Activated T-helper 1 cell treated with anti-CD3 and anti-CD28 coated beads, Interleukin-2, amount 50 U/mL, for 16 hours (primary cell): ENCODE measurements at places on chromosomes 3 and 15.

- no peak for DNase-seq
These were observed 322.8 kb downstream of the ZNF621 start for GRCh38 chr3:40847551-40847992.

DNA sequence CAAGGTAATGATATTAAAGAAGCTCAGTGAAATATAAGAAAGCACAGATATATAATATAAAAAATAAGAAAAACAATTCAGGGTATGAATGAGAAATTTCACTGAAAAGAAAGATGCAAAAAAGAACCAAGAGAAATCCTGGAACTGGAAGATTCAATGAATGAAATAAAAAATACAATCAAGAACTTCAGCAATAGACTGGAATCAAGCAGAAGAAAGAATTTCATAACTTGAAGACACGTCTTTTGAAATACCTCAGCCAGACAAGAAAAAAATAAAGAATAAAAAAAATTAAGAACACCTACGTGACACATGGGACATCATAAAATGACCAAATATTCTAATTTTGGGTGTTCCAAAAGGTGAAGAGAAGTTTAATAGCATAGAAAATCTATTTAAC is 104.6 kb upstream of the NEO1 start:
- DNase-seq = no peak

- no peak for DNase-seq
These were observed 14.4 kb upstream of the GNAI2 start for GRCh38 chr3:50221411-50222168.

DNA sequence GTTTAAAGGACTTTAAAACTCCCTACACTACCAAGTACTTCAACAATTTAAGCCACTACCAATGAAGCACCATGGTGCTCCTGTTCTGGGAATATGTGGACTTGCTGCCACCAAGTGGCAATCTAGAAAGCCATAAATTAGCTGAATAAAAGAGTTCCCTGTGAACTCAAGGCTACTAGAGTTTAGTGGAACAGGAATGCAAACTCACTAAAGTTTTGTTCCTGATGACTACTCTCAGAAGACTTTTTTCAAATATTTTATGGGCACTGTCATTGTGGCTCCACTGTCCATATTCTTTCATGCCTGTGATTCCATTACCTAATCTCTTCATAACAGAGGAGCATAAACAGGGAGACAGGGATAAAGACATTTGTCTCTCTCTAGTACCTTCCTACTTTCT is 63.9 kb downstream of the TMCC1 start:
- DNase-seq = no peak

DNA sequence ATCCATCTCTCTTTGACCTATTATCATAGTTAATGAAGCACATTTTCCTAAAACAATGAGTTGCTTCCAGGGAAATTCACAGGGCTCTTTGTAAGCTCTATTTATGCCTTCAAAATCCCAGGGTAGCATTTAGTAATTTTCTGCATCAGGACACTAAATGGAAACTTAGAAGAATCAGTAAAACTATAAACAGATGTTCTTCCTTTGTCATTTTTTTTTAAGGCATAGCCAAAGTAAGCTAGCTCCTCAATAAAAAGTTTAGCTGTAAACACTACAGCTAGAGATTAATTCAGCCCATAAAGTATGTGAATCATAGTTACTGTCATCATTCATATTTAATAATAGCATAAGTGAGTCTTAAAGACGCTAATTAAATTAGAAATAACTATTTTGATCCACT is 79.3 kb downstream of the RPL22L1 start:
- no peak for DNase-seq

DNA sequence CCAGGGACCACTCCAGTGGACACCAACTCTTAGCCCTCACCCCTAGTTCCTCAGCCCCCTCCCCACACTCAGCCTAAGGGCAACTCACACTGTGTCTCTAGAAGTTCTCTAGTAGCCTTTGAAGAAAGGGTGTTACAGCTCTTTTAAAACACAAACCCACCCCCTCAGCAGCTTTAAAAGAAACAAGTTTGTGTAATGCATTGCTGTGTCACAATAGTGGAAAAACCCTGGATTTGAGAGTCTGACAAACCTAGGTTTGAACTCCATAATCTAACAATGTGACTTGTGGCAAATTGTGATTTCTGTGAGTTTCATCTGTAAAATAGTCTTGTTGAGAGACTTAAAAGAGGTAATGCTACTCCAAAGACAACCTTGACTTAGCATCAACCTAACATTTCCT is 54.0 kb downstream of the PLCH1 start:
- DNase-seq = no peak

- DNase-seq = no peak
These were observed 19.5 kb downstream of the SETMAR start for GRCh38 chr3:4322635-4323034.

- no peak for DNase-seq
These were observed 152.9 kb downstream of the IGF1R start for GRCh38 chr15:98801234-98801561.

GRCh38 chr3:29279286-29279685 is 1.6 kb upstream of the RBMS3 start:
- no peak for DNase-seq

DNA sequence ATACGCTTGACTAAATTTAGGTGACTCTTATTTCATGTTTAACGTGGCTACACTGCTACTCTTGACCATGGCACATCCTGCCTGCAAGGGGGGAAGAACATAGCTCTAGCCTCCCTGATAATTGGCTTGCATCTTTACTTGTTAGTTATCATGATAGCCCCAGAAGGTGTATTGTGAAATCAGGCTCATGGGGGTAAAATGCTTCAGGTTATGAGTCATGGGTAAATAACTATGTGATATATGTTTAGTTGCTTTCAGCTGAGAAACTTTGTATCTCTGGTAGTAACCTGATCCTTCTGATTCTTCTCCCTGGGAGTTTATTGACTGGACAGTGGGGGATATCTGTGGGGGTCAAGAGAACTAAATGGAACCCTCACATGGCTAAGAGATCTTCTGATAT is 660.8 kb upstream of the UBE2E2 start:
- DNase-seq = no peak

DNA sequence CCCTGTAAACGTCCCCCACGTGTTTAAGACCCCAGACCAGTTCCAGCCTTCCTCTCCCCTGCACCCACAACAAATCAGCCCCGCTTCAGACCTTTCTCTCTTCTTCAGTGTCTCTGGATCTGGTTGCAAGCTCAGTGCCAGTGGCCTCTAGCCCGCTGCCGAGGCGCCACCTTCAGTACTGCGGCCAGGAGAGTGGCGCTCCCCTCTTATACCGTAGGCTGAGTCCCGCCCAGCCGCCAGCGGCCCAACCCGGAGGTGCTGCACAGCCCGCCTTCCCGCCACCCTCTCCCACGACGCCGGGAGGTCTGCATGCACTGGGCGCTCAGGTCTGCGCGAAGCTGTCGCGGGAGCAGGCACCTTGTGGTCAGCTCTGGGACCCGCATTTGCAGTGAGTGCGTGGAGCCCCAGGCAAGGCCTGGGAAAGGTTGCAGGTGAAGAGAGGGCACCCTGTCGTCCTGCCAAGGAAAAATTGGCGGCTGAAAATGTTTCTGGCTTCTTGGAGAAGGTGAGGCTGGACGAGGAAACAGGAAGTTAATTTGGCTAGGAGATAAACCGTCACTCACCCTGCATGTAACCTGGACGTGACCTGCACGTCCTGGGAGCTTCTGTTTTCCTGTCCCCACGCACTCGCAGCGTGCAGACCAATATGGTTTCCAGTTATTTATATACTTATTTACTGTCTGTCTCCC is at the start of gene C2CD4B:
C2CD4B (minus strand) TSS at position 182 of the 689 bp plus-strand sequence. CDS start 301 bp downstream, outside the sequence.
- DNase-seq = no peak

GRCh38 chr3:10019326-10019725 is 6.9 kb upstream of the FANCD2 start:
- DNase-seq = no peak

DNA sequence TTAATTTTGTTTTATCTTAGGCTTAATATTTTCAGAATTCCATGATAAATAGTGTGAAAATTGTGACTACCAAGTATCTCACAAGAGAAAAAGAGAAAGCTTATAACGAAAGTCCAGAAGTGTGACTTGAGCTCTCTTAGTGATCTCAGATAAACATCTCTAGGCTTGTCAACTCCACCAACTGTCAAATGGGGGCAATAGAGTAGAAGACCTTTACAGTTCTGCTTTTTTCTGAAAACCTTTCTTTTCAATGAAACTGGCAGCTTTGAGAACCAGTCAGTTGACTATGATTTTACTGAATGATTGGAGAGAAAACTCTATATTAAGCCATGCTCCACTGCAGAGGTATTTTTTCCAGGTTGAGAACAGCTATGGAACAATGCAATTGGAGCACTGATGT is 119.2 kb upstream of the TP63 start:
- no peak for DNase-seq

DNA sequence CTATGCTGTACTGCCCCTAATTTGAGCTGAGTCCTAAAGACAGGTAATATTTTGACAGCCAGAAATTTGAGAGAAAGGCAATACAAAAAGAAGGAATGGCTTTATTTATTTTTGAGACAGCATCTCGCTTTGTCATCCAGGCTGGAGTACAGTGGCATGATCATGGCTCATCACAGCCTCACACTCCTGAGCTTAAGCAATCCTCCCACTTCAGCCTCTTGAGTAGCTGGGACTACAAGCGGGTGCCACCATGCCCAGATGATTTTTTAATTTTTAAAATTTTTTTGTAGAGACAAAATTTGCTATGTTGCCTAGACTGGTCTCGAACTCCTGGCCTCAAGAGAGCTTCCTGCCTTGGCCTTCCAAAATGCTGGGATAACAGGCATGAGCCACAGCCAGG is 77.4 kb upstream of the SLC4A7 start:
- DNase-seq = no peak

DNA sequence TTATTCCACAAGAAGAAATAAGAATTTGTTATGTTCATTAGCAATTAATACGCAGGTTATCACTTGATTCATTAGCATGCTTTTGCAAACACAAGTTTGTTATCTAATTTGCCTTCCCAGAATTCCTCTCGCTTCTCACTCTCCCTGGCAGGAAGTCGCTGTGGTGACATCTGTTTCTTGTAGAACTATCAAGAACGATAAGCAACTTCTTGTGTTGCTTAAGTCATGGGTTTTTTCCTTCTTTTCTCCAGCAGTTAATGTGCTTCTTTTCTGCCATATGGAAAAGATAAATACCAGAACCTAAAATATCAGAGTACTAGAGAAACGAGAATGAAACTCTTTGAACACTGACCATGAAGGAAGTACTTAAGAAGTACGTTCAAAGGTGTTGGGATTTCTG is 99.8 kb upstream of the CHMP2B start:
- DNase-seq = no peak

DNA sequence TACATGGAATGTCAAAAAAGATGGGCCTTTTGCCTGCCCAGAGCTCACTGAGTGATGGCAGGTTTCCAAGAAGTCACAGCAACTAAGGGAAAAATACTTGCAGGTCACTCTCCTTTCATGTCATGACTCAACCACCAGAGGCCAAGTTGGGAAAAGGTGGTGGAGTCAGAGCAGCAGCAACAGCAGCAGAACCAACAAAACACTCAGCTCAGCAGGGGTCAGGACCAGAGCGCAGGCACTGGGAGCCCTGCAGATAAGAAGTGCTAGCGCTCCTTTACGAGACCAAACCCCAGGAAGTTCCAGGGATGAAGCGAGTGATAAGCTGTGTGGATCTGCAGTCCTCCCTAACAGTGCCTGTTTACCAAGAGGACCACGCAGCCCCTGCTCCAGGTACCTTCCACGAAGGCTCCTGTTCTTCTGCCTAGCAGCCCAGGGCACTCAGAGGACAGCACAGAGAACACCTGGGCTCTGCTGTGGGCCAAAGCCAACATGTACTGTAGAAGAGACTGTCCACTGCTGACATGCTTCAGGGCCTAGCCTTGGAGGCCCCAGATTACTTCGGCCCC is 26.0 kb downstream of the POC1A start:
- no peak for DNase-seq

GRCh38 chr15:98686983-98687382 is 38.6 kb downstream of the IGF1R start:
- no peak for DNase-seq

DNA sequence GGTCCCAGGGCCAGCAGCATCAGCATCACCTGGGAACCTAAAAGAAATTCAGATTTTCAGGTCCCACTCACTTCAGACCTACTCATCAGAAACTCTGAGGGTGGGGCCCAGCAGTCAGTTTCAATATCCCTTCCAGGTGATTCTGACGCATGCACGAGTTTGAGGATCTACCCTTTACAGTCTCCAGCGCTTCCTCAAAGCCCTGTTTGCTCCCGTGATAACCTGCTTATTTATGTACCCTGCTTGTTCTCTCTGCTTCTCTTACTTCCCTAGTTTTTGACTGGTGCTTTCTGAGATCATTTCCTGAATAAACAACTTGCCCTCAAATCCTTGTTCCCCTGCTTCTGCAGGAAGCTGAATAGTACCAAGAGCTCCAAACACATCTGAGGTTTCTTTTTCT is 245.3 kb downstream of the ZNF621 start:
- no peak for DNase-seq

DNA sequence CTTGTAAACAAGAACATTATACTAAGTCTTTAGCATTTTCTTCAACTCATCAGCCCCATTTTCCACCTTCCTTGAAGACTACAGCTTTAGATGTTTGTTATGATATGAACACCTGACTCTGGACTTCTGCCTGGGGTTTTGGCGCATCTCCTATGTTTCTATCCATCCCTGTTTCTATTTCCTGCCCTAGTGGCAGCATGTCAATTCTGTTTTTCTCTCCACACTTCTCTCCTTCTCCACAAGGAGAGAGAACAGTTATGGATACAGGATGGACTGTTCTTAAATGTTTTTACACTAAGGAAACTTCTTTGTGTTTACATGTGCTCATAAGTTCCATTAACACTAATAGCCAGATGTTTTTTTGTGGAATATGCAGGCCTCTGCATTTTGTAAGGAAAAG is 423.3 kb upstream of the IL12A start:
- no peak for DNase-seq
